ENCODE measurements at places on chromosomes 2 and 18.

DNA sequence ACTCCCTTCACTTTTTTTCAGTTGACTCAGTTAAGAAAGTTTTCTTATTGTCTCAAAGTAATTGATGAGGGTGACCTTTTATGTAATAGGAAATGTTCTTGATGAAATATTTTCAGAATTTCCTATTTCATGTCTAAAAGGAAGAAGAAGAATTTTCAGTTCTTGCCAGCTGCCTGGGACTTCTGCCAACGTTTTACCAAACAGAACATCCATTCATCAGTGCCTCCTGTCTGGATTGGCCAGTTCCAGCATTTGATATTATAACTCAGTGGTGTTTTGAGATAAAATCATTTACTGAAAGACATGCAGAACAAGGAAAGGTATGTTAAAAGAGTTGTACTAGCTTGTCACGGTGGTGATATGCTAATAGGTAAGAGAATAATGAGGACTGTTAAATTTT, 104.7 kb upstream of the MYO3B start:
- DNase-seq, result no peak

GRCh38 chr18:21889570-21889969, 149.0 kb downstream of the MIB1 start:
- DNase-seq, result no peak

DNA sequence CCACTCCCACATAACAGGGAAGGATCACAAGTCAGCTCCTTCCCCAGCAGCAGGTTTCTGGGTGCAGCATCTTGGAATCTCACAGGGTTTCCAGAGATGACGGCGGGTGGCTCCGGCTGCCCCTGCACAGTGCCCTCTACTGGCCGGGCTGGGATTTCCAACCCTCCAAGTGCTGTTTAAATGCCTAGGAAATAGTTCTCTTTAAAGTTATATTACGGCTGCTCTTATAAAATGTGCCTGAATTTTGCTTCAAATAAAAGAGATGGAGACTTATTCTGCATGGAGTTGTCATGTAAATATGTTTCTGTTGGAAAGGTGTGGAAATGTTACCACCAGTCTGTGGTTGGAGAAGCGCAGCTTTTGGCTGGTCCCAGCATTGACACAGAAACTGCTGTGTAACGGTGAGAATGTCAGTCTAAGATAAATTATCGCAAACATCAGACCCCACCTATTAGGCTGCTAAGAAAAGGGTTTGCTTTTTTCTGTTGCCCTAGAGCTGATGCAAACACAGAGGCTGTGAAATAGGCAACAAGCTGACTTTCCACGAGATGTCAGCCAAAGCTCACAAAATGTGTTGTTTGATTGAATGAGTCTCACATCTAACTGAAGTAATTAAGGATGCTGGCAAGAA, 3.3 kb upstream of the HJURP start:
- peak; percentile 42 for DNase-seq

GRCh38 chr2:227942021-227942420, 70.6 kb downstream of the DAW1 start:
- DNase-seq, result no peak

DNA sequence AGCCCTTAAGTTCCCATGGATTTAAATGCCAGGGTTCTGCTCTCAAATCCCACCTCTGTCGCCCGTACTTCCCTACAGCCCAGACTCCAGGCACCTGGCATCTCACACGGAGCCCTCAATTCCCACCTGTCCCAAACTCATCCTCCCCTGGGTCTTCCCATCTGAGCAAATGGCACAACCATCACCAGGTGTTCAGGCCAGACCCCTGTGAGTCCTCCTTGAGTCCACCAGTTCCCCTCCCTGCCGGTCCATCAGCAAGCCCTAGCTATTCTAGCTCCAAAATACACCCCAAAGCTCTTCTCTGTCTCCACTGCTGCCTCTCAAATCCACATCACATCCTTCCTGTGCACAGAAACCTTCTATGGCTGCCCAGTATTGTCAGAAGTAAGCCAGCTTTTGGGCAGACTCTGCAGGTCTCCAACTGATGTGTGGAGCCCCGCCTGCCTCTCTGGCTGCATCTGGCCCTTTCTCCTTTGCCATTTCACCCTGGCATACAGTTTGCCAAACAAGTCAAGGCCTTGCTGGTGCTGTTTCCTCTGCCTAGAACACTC, 67.7 kb downstream of the DNMT3A start:
- DNase-seq, result no peak

All from NCI-H774 (cell line).